ENCODE measurements at places on chromosomes 4 and X.

DNA sequence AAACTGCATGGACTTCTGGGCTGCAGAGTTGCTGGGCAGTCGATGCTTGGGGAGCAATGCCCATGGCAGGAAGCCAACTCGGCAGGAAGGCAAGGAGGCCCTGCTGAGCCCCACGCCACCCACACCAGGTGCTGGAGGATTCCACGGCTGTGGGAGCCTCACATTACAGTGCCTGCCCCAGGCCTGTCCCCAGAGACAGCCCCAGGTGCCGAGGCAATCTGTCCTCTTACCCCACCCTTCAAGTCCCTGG lies 53.9 kb downstream of the HMX1 start:
- DNase-seq, result no peak

GRCh38 chr4:38987491-38987890 lies 44.7 kb downstream of the TMEM156 start:
- DNase-seq, result no peak

DNA sequence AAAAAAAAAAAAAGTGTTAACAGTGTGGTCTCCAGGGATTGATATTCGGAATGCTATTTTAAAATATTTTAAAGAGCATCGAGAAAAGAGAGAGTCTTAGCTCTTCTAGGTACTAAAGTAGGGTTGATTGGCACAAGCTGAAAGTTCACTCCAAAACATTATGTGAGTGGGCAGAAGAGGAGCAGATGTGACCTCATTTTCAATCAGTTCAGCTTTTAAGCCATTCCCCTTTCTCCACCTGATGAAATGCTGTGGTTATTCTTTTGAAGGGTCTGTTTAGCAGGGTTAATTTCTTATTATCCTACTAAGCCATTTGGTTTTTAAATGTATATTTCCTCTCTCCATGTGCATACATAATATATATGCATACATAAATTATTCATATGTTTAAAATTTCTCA lies 69.2 kb downstream of the GALNT7 start:
- DNase-seq, result no peak

DNA sequence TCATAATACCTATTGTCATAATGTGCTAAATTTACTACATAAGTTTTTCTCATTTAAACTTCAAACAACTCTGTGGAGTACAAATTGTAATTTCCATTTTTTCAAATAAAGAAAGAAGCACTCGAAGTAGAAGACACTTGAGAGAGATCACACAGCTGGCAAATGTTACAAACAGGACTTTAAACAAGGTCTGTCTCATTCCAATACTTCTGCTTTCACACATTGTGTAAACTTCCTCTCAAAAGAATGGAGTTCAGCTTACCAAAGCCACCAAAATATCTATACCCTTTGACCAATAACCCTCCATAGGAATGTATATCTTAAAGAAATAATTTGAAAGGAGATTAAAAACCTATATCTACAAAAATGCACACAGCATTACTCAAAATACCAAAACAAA lies 88.3 kb downstream of the OPHN1 start:
- DNase-seq, result no peak

DNA sequence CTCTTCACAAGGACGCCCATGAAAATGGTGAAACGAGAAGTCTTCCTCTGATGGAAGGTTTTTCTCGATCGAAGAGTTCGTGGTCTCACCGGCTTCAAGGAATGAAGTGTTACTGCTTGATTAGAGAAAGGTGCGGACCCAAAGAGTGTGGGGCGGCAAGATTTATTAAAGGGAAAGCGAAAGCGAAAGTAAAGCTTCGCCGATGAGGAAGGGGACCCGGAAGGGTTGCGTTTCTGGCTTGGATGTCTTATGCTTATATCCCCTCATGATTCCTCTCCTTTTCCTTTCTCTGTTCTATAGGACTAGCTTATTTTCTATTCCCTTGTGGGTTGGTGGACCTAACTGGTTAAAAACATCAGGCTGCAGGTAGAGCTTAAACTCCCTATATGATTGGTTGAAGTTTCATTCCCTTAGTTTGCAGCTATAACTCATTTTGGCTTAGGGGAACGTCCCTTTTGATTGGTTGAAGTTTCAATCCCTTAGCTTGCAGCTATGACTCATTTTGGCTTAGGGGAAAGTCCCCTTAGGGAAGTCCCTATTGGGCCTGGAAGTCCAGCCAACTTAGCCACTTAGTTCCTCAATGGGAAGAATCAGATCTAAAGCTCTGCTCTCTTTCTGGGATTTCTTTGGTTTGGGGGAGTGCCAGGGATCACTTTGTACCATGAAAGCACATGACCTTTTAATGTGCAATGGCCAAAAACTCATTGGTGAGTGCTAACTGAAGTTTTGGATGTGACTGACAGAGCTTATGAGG lies 1025.0 kb upstream of the PCDH10 start:
- peak; percentile 42 for DNase-seq

DNA sequence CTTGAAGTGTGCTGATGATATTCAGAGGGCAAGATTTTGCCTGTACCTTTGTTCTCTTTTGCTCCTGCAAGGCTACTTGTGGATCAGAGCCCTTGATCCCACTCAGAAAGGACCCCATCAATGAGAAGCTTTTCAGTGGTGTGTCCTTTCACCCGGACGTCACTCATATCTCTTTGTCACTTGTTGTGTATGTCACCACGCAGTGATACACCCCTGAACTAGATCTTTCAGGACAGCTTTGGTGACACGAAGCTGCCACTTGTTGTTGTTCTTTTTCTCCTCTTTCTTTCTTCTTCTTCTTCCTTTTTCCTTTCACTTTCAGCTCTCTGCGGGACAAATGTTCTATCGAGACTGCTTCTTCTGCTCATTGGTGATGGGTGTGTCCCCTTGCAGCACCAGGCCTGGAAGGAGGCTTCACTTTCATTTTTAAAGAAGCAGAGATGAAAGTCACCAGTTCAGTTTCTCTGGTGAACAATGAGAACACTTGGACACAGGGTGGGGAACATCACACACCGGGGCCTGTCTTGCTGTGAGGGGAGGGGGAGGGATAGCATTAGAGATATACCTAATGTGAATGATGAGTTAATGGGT lies 83.6 kb downstream of the NBDY start:
- DNase-seq, result no peak

All from NCI-H510A treated with DMSO at 0.1 percent for 48 hours (cell line).